ENCODE measurements at places on chromosomes 6 and 20.

- no peak for DNase-seq
Observed at GRCh38 chr6:46262928-46263706, 92.3 kb upstream of the ENPP5 start.

GRCh38 chr20:63061771-63062100, 55.0 kb upstream of the BHLHE23 start:
- no peak for DNase-seq

DNA sequence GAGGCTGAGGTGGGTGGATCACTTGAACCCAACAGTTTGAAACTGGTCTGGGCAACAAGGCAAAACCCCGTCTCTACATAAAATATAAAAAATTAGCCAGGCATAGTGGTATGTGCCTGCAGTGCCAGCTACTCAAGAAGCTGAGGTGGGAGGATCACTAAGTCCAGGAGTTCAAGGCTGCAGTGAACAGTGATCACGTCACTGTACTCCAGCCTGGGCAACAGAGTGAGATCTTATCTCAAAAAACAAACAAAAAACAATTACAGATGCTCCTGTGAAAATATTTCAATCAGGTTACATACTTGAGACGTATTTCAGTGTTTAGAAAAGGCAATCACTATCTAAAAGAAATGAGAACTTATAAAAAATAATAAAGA, 33.8 kb downstream of the RANBP9 start:
- DNase-seq, result no peak

DNA sequence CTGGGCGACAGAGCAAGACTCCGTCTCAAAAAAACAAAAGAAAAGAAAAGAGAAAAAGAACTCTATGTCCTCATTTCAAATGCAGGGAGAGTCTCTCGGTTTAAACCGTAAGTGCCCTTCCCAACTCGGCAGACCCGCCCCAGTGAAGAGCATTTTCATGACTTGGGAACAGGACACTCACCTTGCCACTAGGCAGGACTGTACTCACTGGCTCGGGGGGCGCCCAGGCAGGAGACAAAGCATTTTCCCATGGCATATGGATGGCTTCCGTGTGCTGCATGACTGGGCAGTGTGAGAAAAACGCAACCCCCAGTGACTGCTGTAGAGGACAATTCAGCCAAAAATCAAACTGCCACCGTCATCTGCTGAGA, 23.7 kb upstream of the MRGBP start:
- DNase-seq, result no peak

GRCh38 chr20:11128220-11128718, 454.5 kb upstream of the JAG1 start:
- no peak for DNase-seq

DNA sequence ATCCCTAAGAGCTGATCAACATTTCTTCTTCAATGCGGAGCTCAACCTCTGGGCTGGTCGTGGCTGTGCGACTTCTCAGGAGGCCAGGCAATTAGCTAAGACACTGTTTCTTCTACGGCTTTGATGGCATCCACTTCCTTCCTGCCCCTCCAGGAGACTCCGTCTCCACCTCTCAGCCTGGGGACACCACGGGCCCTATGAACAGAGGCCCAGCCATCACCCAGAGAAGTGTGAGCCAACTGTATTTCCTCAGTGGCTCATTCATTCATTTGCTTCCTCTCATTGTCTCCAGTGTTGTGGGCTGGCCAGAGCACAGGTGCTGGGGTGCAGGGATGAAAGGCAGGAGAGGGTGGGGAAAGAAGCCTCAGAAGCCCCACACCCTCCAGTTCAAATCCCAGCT, 51.8 kb upstream of the APCDD1L start:
- no peak for DNase-seq

- DNase-seq, result no peak
Observed at GRCh38 chr20:41072915-41073314, 44.3 kb downstream of the TOP1 start.

- DNase-seq, result no peak
Observed at GRCh38 chr20:3485913-3486312, 15.1 kb downstream of the ATRN start.

DNA sequence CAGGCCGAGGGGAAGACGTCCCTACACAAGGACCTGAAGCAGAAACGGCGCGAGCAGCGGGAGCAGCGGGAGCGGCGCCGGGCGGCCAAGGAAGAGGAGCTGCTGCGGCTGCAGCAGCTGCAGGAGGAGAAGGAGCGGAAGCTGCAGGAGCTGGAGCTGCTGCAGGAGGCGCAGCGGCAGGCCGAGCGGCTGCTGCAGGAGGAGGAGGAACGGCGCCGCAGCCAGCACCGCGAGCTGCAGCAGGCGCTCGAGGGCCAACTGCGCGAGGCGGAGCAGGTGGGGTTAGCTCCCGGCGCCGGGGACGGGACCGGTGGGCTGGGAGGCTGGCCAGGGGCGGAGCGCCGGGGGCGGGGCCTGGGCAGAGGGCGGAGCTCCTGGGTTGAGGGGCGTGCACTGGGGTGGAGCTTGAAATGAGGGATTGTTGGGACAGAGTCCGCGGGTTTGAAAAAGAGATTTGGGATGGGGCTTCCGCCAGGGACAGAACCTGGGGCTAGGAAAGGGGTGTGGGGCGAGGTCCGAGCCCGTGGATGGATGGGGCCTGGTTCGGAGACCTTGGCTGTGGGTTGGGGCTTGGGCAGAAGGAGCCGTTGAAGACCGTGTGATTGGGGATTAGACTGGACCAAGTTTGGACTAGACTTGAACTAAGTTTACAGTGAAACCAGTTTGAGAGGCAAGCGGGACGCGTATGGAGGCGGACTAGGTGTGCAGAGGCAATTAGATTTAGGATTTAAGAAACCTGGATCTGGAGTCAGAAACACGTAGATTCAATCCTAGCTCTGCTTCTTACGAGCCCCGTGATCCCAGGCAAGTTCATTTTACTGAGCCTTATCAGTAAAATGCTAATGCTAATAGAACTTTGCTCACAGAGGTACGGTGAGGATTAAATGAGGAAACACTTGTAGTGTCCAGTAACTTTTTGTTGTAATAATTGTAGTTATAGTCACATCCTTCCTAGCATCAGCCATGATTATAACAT, 20.9 kb downstream of the DEF6 start:
- DNase-seq, result peak; percentile 4

GRCh38 chr20:44074252-44075151, 112.5 kb downstream of the JPH2 start:
- no peak for DNase-seq

DNA sequence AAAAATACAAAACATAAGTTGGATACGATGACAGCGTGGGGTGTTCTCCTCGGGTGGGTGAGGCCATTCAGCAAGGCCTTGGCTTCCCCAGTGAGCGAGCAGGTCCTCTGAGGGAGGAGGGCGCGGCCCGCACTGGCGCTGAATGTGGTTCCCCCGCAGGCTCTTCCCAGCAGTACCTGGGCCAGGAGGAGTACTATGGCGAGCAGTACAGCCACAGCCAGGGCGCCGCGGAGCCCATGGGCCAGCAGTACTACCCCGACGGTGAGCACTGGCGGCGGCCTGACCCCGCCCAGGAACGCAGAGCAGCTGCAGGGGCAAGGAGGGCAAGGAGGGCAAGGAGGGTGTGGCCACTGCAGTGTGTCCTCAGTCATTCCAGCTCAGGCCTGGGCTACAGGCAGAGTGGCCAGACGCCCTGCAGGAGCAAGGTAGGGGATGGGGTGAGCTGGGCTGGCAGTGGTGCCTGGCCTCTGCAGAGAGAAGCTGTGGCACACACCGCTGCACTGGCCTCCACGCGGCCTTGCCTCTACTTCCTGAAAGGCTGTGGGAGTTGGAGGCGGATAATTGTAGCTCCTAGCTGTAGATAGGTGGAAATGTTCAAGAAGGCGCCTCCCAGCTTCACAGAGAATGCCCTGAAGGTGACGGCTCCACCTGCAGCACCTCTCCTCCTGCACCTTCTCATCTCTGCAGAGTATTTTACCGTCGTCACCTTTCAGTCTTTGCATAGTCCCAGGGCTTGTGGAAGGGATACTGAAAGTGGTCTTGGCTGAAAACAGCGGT, 18.7 kb upstream of the MTG2 start:
- no peak for DNase-seq

- DNase-seq, result no peak
Observed at GRCh38 chr6:16855460-16855859, 94.2 kb upstream of the ATXN1 start.

DNA sequence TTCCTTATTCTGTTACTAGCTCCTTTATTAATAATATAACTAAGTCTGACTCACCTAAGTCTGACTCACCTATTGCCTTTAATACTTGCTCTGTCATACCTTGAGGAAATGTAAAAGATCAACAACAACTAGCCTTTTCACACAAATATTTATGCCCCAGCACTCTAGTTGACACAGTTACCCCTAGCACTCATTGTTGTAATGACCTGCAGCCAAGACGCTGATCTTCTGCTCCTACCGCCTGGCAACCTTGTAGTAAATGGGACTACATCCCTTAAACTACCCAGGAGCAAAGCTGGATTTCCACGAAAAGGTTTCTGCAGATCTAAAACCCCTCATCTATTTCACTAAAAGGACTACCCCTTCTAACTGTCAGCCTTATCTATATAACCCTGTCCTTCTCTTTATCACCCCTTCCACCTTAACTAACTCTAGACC, 90.0 kb downstream of the PLG start:
- no peak for DNase-seq

- no peak for DNase-seq
Observed at GRCh38 chr6:17904491-17905120, 82.8 kb downstream of the KIF13A start.

DNA sequence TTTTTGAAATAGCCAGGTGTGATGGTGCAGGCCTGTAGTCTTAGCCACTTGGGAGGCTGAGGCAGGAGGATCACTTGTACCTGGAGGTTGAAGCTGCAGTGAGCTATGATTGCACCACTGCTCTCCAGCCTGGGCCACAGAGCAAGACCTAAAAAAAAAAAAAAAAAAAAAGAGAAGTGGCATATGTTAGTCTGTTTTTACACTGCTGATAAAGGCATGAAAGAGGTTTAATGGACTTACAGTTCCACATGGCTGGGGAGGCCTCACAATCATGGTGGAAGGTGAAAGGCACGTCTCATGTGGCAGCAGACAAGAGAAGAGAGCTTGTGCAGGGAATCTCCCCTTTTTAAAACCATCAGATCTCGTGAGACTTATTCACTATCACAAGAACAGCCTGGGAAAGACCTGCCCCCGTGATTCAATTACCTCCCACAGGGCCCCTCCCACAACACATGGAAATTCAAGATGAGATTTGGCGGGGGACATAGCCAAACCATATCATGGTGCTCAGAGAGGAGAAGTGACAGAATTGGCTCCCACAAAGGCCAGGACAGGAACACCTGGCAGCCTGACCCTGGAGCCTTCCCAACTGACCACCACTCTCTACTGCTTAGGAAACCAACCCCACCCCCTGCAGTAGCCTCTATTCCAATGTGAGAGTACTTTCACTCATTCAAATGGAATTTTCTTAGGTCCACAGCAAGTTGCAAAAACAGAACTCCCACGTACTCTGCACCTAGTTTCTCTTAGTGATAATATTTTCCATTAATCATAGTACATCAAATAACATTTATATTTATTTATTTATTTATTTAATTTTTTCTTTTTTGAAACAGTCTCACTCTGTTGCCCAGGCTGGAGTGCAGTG, 29.8 kb downstream of the ARHGAP40 start:
- no peak for DNase-seq

- no peak for DNase-seq
Observed at GRCh38 chr6:37514321-37514771, 14.7 kb upstream of the CCDC167 start.
